IMR-90 (cell line): ENCODE measurements at places on chromosomes 3 and 15.

GRCh38 chr3:195036574-195036973 lies 234.4 kb downstream of the XXYLT1 start:
- DNase-seq: no peak
- peaks cover 37% of the 10 kb centered on the region for H3K27me3 ChIP-seq
- no peak overlapping the region for H3K27ac ChIP-seq
- no peaks in the 10 kb centered on the region for H3K36me3 ChIP-seq
- no peaks in the 10 kb centered on the region for H3K4me1 ChIP-seq

DNA sequence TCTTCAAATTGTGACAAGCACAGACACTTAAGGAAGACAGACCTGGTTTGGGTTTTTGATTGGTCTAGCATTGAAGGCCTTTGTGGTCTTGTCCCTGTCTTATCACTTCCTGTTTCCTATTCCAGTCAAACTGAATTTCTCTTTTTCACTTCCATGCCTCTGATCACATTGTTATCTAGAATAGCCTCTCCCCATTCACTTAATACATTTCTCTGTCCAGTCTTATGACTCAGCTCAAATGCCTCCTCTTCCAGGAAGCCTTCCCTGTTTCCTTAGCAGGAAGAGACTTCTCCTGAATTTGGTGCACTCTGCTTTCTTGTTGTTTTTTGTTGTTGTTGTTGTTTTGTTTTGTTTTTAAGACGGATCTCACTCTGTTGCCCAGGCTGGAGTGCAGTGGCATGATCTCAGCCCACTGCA lies 45.5 kb downstream of the LIMD1 start:
- H3K4me3 ChIP-seq: no peak overlapping the region
- H3K4me1 ChIP-seq: peaks cover 48% of the 10 kb centered on the region
- H3K27ac ChIP-seq: no peak overlapping the region
- H3K27me3 ChIP-seq: no peaks in the 10 kb centered on the region
- H3K36me3 ChIP-seq: peaks cover 18% of the 10 kb centered on the region

GRCh38 chr3:49707113-49707480 lies 12.4 kb downstream of the AMIGO3 start:
- H3K27me3 ChIP-seq: no peaks in the 10 kb centered on the region
- peaks cover 24% of the 10 kb centered on the region for H3K36me3 ChIP-seq
- DNase-seq: peak; percentile 63
- no peak overlapping the region for H3K4me3 ChIP-seq
- no peak overlapping the region for H3K27ac ChIP-seq

GRCh38 chr3:149753717-149754116 lies 1.4 kb upstream of the COMMD2 start:
- DNase-seq: no peak
- no peaks in the 10 kb centered on the region for H3K36me3 ChIP-seq
- H3K27me3 ChIP-seq: peaks cover 5% of the 10 kb centered on the region
- H3K27ac ChIP-seq: no peak overlapping the region
- H3K4me3 ChIP-seq: no peak overlapping the region

DNA sequence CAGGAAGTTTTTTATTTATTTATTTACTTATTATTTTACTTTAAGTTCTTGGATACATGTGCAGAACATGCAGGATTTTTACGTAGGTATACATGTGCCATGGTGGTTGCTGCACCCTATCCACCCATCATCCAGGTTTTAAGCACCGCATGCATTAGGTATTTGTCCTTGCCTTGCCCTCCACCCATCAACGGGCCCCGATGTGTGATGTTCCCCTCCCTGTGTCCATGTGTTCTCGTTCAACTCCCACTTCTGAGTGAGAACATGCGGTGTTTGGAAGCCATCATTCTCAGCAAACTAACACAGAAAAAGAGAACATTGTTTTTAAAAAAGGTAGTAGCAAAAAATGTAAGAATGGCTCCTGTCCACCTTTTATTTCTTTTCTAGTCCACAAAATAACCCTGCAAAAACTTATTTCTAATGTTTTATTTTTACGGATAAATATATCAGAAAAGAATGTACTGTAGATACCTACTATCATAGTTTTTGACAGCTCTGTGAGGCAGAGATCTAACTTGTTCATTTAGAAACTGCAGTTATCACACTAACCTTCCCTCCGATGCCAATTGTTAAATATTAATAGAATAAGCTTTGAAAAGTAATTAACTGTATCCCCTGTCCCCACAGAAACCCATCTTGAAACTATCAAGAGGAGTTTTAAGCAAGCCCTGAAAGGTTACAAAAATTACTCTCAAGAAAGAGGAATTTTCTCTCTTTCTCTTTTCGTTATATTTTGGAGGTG lies 189.2 kb downstream of the LPP start:
- H3K4me1 ChIP-seq: peaks cover 12% of the 10 kb centered on the region; the same call in 1 of the 2 replicates
- no peaks in the 10 kb centered on the region for H3K27me3 ChIP-seq
- peaks cover 8% of the 10 kb centered on the region for H3K36me3 ChIP-seq
- H3K4me3 ChIP-seq: no peak overlapping the region
- DNase-seq: no peak
- H3K27ac ChIP-seq: no peak overlapping the region

DNA sequence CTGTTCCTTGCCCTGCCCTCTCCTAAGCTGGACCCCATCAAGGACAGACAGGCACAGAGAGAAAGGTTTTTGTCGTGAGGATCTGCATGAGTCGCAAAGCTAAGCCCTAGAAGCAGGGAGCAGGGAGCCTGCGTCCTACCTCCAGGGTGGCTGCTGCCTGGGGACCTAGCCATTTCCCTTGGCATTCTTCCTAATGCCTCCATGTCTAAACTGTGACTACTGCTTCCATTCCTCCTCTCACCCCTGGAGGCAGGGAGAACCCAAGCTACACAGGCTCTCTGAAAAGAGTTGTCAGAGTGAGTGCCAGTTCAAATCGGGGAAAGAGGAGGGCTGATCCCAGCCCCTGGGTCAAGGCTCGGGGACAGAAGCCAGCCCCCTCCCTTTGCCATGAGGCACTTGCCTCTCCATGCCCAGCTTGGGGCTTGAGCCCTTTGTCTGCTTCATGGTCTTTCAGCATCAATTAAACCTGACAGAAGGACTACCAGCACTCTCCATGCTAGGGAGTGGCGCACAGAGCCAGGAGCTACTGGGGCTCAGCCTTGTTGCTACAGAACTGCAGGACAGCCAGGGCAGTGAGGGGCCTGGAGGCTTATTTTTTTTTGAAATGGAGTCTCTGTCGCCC lies 2.4 kb downstream of the GCHFR start:
- H3K27ac ChIP-seq: no peak overlapping the region
- no peaks in the 10 kb centered on the region for H3K27me3 ChIP-seq
- peak; percentile 28 for DNase-seq

DNA sequence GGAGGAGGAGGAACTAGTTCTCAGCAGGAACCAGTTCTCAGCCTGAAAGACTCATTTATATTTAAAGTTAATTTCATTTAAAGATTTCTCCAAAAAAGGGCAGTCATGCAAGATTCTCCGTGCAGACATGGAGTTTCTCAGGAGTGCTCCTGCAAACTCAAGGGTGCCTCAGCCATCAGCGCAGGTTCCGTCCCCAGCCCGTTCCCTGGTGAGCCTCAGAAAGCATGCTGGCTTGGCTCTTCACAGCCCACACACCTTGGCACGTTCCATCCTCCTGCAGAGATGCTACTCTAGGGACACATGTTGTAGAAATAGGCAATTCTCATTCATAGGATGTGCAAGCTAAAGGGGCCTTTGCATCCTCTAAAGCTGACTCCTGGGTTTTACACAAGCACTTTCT lies 123.0 kb downstream of the LIPC start:
- peaks cover 19% of the 10 kb centered on the region for H3K4me1 ChIP-seq
- H3K4me3 ChIP-seq: no peak overlapping the region
- peaks cover 6% of the 10 kb centered on the region; the same call in 1 of the 2 replicates for H3K27me3 ChIP-seq
- no peak overlapping the region for H3K27ac ChIP-seq

- no peaks in the 10 kb centered on the region for H3K27me3 ChIP-seq
- H3K4me1 ChIP-seq: peaks cover 4% of the 10 kb centered on the region
- no peak overlapping the region for H3K27ac ChIP-seq
- no peak for DNase-seq
- H3K36me3 ChIP-seq: no peaks in the 10 kb centered on the region
These were observed 14.2 kb upstream of the ZNF148 start for GRCh38 chr3:125389282-125389681.

DNA sequence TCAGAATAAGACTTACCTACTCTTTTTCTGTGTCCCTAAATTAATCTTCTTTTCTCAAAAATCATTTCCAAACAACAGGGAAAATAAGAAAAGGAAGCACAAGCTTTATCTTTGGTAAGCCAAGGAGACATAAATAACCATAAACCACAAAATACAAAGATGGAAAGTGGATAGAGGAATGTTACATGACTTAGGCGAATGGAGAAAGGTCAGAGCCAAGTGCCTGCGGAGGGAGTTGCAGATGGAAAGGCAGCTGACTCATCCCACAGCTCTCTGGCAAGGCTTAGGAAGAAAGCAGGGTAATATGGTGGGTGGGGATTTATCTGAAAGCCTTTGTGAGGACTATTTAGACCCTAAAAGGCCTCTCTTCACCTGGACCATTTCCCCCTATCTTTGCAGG lies 72.8 kb downstream of the GALK2 start:
- no peaks in the 10 kb centered on the region for H3K27me3 ChIP-seq
- H3K27ac ChIP-seq: peak overlapping the region; percentile 91
- H3K4me3 ChIP-seq: no peak overlapping the region
- peak; percentile 95 for DNase-seq
- H3K36me3 ChIP-seq: peaks cover 1% of the 10 kb centered on the region; the same call in 1 of the 2 replicates
- peaks cover 15% of the 10 kb centered on the region for H3K4me1 ChIP-seq

- H3K4me3 ChIP-seq: no peak overlapping the region
- DNase-seq: no peak
- H3K27me3 ChIP-seq: no peaks in the 10 kb centered on the region
- no peaks in the 10 kb centered on the region for H3K36me3 ChIP-seq
- H3K27ac ChIP-seq: no peak overlapping the region
These were observed 210.0 kb upstream of the PEX5L start for GRCh38 chr3:180246688-180247195.

DNA sequence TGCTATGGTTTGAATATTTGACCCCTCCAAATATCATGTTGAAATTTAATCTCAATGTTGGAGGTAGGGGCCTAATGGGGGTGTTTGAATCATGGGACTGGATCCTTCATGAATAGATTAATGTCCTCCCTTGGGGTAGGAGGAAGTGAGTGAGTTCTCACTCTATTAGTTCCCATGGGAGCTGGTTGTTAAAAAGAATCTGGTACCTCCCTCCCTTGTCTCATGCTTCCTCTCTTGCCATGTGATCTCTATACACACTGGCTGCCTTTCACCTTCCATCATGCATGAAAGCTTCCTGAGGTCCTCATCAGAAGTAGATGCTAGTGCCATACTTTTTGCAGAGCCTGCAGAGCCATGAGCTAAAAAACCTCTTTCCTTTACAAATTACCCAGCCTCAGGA lies 177.7 kb upstream of the MCTP2 start:
- no peaks in the 10 kb centered on the region; the same call in 1 of the 2 replicates for H3K27me3 ChIP-seq
- no peak overlapping the region for H3K27ac ChIP-seq

DNA sequence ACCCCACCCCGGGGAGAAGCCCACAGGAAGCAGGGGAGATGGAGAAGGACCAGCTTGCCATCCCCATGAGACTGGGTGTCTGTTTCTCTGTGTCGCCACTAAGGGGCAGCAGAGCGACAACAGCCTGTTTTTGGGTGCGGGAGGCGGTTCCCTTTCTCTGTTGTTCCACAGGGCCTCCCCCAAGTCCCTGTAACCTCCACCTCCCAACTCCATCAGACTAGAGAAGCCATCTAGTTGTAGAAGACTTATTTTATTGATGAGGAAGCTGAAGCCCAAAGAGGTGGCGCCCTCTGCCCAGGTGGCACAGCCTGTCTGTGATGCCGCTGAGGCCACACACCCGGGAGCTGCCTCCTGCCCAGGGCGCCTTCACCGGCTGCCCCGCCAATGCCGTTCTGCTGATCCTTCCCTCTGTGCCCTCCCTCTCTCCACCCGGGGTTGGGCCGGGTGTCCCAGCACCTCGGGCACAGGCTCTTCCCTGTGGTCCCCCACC lies 3.9 kb upstream of the CCDC9B start:
- peak; percentile 69 for DNase-seq
- peaks cover 24% of the 10 kb centered on the region for H3K4me1 ChIP-seq
- H3K27me3 ChIP-seq: no peaks in the 10 kb centered on the region
- peak overlapping the region; percentile 85; the same call in 1 of the 2 replicates for H3K27ac ChIP-seq
- no peaks in the 10 kb centered on the region for H3K36me3 ChIP-seq

DNA sequence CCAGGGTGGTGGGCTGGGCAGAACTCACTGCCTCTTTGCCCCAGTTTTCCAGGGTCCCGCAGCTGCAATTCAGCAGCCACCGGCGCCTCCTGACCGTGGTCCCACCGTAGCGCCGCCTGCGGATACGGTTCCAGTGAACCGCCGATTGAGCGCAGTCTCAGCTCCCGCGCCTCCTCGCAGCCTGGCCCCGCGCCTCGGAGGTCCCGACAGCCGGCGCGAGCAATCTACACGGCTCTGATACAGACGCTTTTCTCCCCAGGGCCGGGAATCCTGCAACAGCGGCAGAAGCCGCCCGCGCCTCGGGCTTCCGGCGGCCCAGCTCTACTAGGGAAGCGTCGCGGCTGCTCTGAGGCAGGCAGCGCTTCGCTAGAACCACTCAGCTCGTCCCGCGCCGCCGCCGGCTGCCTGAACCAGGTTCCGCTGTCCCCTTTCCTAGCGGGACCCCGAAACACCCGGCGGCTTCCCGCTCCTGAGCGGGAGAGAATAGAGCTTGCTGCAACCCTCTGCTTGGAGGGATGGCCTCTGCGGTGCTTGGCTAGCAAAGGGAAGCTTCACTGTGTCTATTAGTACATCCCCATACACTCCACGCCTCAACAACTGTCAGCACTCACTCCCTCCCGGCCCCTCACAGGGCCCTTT lies 3.1 kb downstream of the FOXL2NB start:
- H3K4me3 ChIP-seq: peak overlapping the region; percentile 4; the same call in 1 of the 2 replicates
- peaks cover 79% of the 10 kb centered on the region for H3K27me3 ChIP-seq
- H3K36me3 ChIP-seq: no peaks in the 10 kb centered on the region
- peaks cover 2% of the 10 kb centered on the region; the same call in 1 of the 2 replicates for H3K4me1 ChIP-seq
- peak; percentile 28 for DNase-seq
- H3K27ac ChIP-seq: no peak overlapping the region

DNA sequence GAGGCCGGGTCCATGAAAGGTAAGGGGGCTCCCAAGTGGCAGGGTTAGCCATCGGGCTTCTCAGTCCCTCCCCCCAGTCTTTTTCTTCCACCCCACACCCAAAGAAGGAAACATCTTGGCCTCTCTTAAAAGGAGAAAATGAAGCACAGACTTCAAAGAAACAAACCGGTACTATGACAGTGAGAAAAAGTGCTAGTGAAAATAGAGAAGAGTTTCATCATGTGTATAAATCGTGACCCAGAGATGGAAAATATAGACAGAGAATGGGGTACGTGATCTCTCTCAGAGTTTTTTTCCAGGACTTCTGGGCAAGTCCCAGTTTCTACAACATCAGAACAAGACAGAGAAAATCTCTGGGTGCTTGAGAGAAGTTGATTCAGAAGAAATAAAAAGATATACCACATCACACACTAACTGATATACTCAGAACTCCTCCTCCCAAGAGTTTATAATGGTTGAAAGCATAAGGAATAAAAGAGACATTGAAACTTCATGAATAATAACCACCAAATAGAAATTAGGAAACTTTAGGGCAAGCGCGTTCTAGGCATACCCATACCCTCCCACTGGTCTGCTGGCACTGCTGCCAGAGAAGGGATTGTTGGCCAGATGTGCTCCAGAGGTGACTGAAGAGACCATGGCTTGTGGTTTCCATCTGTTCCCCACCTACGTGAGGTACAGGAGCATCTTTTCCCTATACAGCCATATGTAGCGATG lies 318.9 kb upstream of the CHRM5 start:
- no peak overlapping the region for H3K4me3 ChIP-seq
- no peak overlapping the region for H3K27ac ChIP-seq
- no peaks in the 10 kb centered on the region for H3K36me3 ChIP-seq
- H3K27me3 ChIP-seq: peaks cover 2% of the 10 kb centered on the region
- no peaks in the 10 kb centered on the region for H3K4me1 ChIP-seq
